ENCODE measurements at places on chromosomes 4 and X.

GRCh38 chr4:45776146-45776545, 347.7 kb downstream of the GABRG1 start:
- DNase-seq, result no peak

GRCh38 chr4:33071535-33071934, 2351.4 kb downstream of the PCDH7 start:
- no peak for DNase-seq

- DNase-seq, result no peak
Measured at GRCh38 chrX:154477891-154478477, 1.1 kb downstream of the LAGE3 start.

- DNase-seq, result no peak
Measured at GRCh38 chrX:13000301-13000811, 25.4 kb downstream of the TMSB4X start.

- no peak for DNase-seq
Measured at GRCh38 chrX:54640103-54640690, 110.2 kb downstream of the GNL3L start.

DNA sequence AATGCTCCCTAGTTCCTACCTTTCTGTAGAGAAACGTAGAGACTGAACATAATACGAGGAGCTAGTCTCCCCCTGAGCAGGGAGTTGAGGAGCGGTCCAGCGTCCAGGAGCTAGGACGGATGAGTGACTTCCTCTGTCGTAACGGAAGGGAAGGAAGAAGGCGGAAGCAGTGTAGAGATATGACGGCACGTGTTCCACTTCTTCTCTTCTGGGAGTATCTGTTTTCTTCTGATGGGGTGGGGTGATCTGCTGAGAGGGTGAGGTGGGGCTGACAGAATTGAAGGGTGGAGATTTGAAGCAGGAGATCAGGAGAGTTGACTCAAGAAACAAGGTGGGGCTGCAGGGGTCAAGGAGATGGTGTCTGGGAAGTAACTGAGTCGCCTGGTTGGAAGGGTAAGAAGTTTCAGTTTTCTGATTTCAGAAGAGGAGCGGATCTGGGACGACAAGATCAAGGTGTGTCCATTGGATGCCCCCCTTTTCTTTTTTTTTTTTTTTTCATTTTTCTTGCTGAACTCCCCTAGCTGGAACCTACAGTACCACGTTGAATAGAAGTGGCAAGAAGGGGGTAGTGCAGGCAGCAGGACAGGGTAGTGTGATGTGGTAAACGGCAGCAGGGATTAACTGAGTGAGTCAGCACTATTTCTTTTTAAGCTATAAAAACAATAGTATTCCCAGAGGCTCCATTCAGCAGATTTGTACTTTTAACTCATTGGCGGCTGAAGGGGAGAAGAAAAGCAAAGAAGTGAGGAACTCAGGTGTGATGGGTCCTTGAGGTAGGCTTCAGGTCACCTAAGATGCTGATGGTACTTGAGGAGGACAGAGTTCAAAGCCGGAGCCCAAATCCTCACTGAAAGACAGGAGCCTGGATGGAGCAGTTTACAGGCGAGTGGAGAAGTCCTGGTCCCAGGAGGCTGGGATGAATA, 50.8 kb upstream of the SETD7 start:
- no peak for DNase-seq
